ENCODE measurements at places on chromosomes 16 and 17.
A peak's percentile ranks its signal among the peaks of the same experiment; 100 is the strongest.

- peak; percentile 55 for DNase-seq
These were observed 28.8 kb downstream of the MPP2 start for GRCh38 chr17:43878260-43879175.

DNA sequence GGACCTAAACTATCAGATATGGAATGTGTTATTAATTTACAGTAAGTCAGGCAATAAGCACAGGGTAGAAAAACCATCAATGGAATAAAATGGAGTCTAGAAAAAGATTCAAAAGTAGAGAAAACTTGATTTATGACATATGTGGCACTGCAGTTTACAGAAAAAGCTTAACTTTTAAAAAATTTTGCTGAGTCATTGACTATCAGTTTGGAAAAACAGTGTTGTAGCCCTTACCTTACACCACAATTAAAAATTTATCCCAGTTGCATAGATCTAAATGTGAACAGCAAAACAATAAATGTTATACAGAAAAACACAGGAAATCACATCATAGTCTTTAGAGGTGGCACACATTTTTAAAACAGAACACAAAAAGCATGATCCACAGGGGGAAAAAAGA, 108.5 kb downstream of the USP22 start:
- DNase-seq: no peak

- no peak for DNase-seq
These were observed 37.4 kb upstream of the CCL1 start for GRCh38 chr17:34400301-34400931.

GRCh38 chr17:65261152-65261551, 124.0 kb downstream of the RGS9 start:
- DNase-seq: no peak

- no peak for DNase-seq
These were observed 10.5 kb upstream of the NUDT7 start for GRCh38 chr16:77711775-77712174.

- no peak for DNase-seq
These were observed 12.8 kb upstream of the DBNDD1 start for GRCh38 chr16:90031931-90032673.

Data from CD4-positive, alpha-beta T cell treated with Interleukin-15 for 4 hours (primary cell).